GM20000 (cell line): ENCODE measurements at places on chromosomes 4 and X.

DNA sequence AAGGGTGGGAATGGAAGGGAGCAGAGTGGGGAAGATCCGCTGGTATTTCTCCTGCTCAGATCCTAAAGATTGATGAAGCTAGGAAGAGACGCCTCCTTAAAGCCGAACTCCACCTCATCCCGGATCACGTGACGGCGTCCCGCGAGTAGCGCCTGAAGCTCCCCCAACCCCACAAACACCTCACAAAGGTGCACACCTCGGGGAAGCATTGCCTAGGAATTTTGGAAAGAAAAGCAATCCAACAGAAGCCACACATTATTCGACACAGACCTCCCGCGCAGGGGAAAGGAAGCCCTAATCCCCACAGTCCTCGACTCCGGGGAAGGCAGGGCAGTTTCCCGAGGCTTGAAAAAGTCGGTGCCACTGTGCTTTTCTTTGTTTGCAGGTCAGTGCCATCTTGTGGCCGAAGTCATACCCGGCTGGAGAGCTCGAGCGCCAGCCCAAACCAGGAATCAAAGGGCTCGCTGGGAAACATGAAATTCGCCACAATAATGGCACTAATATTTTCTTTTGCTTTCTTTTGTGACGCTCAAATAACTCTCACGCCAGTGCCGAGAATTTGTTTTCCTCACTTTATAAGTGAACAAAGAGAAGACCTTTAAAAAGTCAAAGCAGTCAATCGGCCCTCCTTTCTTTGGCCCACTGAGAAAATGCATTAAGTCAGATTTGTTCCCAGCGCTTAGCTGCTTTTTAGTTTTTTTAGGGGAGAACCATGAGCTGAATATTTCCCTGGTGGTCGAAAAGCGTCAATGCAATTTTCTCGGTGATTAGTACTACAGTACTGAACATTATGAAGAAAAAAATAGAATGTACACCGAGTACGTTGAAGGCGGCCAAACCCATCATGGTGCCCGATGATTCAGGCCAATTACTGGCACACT is at the start of gene NPY1R:
NPY1R (minus strand) TSS at position 71 of the 881 bp plus-strand sequence. CDS start 6,042 bp downstream, outside the sequence.
- peak; percentile 77 for DNase-seq

DNA sequence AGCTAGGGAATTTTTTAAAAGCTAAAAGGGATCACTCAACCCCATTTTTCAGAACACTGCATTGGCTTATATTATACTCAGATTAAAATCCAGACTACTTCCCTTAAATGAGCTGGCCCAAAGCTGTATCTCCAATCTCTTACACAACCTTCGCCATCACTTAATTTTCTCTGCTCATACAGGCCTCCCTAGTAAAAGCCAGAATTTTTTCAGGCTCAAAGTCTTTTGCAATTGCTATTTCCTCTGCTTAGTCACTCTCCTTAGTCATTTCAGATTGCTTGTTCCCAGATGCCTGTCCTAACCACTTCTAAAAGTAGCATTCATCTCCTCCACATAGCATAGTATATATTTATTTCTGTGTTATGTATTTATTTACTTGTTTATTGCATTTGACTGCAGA is 1587.9 kb upstream of the ADGRL3 start:
- DNase-seq = no peak

- DNase-seq = no peak
These were observed 56.0 kb downstream of the UGT8 start for GRCh38 chr4:114654592-114654991.

- no peak for DNase-seq
These were observed 30.7 kb upstream of the KLHL8 start for GRCh38 chr4:87251106-87251505.

DNA sequence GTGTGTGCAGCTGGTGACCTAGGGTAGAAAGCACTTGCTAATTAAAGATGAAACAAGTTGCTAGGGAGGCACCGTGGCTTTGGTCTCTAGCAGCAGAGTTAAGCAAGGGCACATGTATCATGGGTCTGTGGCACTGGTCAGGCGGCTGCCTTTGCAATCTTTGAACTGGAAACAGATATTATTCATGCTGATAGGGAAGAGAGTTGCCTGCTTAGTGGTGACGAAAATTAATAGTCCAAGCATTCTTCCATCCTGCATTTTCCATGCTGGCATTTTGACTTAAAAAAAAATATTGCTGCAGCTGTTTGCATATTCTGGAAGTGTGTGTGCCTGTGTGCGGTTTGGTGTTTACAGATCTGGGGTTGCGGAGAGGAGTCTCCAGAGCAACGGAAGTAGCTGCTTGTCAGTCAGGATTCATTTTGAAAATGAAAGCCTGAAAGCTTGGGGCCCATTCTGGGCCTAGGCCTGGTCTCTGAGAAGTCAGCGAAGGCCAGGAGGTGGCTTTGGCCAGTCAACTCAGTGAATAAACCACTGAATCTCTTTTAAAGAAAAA is 2.3 kb upstream of the SOWAHD start:
- DNase-seq = peak; percentile 75

DNA sequence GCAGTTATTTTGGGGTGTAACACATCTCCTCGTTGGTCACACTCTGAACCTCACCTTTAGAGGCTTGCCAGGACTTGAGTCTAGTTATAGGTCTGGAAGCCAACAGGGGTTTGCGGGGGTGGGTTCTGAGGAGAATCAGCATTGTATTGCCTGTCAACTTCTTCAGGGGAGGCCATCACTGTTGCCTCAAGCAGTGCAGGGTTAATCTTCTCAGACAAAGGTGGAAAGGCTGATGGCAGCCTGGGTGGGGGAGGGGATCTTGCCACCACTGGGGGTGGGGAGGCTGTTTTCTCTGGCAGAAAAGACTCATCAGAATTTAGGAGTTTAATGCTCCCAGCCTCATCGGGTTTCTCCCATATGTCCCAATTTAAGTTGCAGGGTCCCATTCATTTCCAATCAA is 387.8 kb downstream of the PRR32 start:
- no peak for DNase-seq

GRCh38 chrX:115533485-115533884 is 27.5 kb upstream of the PLS3 start:
- no peak for DNase-seq

DNA sequence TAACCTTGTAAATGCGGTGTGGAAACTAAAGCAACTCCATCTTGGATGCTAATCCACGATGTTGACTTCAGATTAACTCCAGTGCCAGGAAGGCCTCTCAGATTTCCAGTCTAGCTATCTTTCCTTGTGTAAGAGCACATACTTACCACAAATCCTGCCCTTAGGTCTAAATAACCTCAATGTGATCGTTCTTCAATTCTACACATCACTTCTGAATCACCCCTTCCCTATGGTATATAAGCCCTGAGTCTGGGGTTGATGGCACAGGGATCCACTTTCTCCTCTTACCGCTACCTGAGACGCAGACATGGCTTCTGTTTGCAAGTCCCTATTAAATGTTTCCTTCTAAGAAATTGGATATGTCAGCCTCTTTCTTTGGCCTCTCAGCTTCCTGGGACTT is 17.5 kb upstream of the ZNF41 start:
- no peak for DNase-seq

GRCh38 chr4:141643557-141643956 is 7.2 kb downstream of the IL15 start:
- DNase-seq = peak; percentile 25

DNA sequence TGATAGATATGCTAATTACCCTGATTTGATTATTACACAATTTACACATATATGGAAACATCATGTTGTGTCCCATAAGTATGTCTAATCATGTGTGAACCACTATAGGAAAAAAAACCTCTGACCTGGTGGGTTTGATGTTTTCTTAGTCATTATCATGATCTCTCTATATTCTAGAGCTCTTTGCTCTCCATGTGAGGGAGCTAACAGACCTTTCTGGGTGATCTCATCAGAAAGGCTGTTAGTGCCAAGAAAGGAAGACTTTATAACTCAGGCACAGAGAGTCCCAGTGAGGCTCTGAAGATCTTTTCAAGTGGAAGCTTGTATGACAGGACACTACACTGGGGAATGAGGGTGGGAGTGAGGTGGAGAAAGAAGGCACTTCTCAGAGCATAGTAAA is 527.7 kb upstream of the MAGEB2 start:
- DNase-seq = no peak
